ENCODE measurements at places on chromosomes 6 and 20.

DNA sequence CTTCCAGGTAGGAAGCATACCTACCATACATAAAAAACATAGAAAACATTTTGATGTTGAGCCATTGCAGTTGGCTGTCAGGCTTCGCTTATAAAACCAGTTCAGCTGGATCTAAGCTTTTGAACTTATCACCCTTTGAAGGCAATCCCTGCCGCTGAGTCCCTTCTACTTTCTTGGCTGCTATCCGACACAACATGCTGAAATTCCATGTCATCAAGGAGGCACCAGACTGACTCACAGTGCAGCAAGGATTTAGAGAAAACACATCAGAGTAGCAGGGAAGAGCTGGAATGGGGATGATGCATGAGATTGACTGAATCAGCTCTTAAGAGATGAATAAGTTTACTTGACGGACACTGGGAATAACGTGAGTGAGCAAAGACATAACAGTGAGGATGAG, 135.0 kb upstream of the MAN1A1 start:
- DNase-seq = no peak

DNA sequence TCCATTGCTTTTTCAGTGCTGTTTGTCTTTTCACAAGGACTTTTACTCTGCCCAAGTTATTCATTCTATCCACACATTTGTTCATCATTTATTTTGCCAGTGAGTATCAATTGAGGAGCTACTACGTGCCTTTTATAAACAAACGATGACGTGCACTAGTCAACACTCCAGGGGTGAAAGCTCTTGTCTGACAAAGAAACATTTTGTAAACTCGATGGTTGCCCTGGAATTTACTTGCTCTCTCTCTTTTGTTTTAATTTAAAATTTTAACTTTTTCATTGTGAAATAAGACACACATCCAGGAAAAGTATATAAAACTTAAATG, 8.3 kb upstream of the MRPS18A start:
- DNase-seq = no peak

DNA sequence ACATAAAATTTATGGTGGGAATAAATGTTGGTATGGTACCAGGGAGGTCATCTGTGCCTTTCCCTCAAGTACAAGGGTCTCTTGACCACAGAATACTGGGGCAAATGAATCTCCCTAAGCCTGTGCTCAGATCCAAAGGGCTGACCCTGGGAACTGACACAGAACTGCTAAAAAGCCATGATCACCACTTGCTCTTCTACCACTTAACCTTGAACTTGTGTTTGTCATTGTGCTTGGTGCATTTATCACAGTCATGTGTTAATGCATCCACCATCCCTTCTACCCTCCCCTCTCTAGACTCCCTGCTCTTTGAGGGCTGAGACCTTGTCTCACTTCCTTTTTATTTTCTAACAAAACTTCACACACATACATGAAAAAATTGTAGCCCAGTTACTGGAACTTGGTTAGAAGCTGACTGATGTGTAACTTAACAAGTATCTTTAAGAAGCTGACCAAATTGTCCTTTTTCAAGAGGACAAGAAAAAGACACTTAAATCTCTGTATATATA, 46.1 kb upstream of the PBOV1 start:
- DNase-seq = no peak

- DNase-seq = no peak
Observed at GRCh38 chr20:13862245-13862644, 77.4 kb downstream of the NDUFAF5 start.

GRCh38 chr20:7843613-7844012, 96.6 kb downstream of the HAO1 start:
- DNase-seq = no peak

Data from stimulated activated CD8-positive, alpha-beta memory T cell treated with anti-CD3 and anti-CD28 coated beads, Interleukin-4, amount 100 ng/mL, for 4 hours (primary cell).